ENCODE measurements at places on chromosomes 2 and 18.
A peak's percentile ranks its signal among the peaks of the same experiment; 100 is the strongest.

DNA sequence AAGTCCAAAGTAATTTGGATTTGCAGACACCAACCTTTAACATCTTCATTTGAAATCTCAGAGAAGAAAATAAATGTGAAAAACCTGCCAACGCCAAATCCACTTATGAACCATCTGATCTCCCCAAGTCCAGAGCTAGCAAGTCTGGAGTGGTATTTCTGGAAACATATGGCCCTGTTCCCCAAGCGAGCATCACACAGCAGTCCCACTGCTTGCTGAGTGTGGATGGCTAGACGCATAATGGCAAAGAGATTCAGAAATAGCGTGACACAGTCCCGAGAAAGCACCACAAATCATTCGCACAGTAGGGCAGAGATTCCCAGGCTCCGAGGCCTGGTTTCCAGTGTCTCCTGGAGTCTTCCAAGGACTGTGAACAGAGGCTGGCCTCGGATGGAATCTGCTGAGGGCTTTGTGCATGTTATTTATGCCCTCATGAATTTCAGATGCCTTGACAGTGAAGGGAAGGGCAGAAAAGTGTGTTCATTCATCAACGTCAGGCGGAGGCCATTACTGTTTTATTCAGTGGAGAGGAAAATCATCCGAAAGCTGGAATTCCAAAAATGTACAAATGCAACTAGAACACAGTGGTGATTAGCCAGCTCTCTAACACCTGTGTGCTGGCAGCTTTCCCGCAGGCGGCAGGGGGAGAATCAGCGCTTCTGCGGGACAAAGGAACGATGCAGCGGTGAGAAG lies 417.0 kb downstream of the EIPR1 start:
- no peak for DNase-seq

- no peak for DNase-seq
Observed at GRCh38 chr2:26326514-26326913, 19.4 kb upstream of the SELENOI start.

- peak; percentile 10 for DNase-seq
Observed at GRCh38 chr2:110791435-110791834, 59.1 kb downstream of the ACOXL start.

DNA sequence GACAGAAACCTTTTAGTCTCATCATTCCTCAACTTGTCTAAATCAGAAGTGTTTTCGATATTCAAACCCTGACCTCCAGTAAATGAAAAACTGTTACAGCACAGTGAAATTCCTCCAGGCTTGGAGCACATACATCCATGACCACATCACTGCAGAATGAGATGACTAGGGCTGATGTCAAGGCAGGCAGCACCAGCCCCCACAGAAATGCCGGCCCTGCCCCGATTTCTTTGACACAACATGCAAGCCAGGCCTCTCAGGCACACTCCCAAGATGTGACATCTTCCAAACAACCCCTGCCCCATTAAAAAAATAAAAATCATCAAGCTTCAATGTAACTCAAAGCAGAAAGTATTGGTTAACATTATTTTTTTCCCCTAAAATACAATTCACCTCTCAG lies 103.3 kb downstream of the CTAGE1 start:
- DNase-seq, result peak; percentile 76

GRCh38 chr2:69165091-69165880 lies 152.3 kb downstream of the ANTXR1 start:
- DNase-seq, result no peak

DNA sequence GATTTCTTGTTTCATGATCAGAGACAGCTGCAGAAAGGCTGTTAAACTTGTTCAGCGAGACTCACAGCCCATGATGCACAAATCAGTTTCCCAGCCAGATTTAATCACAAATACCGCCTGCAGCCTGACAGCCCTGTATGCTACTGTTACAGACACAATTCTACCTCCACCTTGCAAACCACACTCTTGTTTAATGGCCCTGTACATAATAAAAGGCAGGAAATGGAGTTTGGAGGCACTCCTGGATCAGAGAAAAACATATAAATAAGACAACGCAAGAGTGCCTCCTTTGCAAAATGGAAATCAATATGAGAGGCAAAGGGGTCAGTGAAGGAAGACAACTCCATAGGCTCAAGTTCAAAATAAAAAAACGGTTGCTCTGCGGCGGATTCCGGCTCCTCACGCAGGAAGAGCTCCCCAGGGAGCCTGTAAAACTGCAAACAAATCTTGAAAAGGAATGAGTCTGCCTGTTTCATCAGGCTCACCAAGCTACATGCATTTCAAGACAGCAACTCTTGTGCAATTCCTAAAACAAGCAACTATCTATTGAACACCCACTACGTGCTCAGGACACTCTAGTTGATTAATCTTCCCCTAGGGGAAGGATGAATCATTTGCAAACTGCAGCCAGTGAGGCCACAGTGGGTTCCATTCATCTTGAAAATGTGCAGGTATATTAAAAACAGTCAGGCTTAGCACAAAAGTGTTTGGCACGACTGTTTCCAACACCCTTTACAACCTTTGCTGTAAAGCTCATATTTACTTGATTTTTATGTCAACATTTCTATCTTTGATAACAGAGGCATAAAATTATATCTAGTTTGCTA lies 37.5 kb downstream of the TBC1D8 start:
- DNase-seq, result peak; percentile 98

DNA sequence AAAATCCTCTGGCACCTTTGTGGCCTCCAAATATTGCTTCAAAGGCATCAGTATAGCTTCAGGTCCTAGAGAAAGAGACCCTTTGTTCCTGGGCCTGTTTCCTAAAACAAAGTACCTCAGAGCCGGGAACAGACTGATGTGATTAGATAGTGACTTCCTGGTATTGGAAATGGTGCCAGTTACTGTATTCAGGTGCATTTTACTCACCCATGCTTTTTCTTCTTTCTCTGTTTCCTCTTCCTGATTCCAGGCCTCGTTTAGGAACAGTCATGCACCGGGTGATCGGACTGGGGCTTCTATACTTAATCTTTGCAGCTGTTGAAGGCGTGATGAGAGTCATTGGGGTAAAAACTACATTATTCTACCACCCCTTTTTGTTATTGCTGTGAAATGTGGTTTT lies 34.3 kb downstream of the TMEM87B start:
- DNase-seq, result no peak

DNA sequence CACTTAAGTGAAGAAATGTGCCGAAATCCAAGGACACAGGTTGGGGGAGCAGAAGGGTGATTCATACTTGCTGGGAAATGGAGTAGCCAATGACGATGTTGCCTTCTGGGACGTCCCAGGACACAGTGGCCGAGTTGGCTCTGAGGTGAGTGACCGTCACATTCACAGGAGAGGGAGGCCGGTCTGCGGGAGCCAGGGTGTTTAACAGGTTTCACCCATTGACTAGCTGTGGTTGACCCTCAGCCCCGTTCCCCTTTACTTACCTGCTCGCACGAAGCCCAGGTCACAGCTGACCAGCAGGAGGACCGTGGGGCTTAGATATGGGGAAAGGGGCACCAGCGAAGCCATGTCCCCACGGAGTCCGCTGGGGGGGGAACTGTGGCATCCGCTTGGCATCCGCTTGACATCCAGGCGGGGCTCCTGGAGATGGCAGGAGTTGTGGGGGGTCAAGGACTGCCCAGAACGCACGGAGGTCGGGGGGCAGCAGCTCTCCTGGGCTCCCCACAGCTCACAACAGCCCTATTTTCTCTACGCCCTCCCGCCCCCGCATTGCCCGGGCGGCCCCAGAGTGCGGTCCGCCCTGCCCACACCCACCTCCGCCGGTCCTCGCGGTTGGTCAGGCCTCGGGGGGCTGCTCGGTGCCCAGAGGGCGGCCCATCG lies 586 bp downstream of the FNDC4 start:
- DNase-seq, result no peak

DNA sequence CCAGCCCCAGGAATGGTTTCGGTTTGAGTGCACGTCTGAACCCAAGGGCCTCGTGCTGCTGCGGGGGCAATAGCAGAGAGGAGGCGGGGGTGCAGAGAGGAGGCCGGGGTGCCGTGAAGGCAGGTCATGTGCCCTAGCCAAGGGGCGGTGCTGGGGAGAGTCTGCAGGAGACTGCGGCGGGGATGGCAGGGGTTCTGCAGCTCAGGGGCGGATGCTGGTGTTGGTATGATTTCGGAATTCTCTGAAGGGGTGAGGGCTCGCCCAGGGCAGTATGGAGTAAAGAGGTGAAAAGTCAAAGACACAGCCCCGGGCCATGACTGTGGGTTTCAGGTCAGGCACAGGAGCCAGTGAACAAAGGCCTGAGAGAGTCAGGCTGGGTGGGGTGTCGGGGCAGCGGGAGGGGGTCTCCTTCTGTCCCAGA lies 186.5 kb upstream of the HDAC4 start:
- no peak for DNase-seq

GRCh38 chr18:59906203-59906602 lies 6.4 kb downstream of the PMAIP1 start:
- DNase-seq, result no peak

- no peak for DNase-seq
Observed at GRCh38 chr18:595571-595970, 1.2 kb upstream of the CLUL1 start.

GRCh38 chr18:63111671-63112402 lies 207.7 kb downstream of the BCL2 start:
- DNase-seq, result no peak
